Effector memory CD4-positive, alpha-beta T cell (primary cell): ENCODE measurements at places on chromosomes 7 and 10.

GRCh38 chr7:106421181-106421762, 136.5 kb upstream of the NAMPT start:
- no peak for DNase-seq

DNA sequence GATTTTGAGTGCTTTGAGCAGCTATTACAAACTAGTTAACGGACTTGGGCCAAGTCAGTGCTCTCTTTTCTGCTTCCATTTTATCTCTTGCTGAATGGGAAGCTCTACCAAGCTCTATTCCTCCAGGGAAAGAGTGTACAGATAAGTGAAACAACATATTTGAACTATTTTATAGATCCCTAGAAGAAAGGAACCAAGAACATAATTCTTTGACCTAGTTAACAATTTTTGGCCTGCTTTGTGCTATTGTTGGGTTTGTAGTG, 244.8 kb downstream of the PRKG1 start:
- no peak for DNase-seq

GRCh38 chr7:102434039-102434486, 688 bp downstream of the ORAI2 start:
- DNase-seq: no peak

DNA sequence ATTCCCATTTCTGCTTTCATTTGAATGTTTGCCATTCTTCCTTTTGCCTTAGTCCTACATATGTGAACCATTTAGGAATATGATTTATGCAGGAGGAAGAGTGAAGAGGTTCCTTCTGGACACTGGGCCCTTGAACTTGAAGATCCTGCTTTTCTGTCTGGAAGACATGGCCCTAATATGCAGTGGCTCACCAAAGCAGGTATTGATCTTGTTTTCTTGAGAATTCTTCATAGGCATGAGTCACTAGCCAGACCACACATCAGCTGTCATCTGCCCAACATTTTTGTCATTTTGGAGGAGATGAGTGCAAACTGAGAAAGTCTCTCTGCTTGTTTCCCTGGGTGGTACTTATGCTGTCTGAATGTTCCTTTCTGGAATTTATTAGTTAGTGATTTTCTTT, 382.6 kb downstream of the LRMDA start:
- no peak for DNase-seq

- no peak for DNase-seq
Observed at GRCh38 chr7:28005075-28005846, 175.3 kb downstream of the JAZF1 start.

DNA sequence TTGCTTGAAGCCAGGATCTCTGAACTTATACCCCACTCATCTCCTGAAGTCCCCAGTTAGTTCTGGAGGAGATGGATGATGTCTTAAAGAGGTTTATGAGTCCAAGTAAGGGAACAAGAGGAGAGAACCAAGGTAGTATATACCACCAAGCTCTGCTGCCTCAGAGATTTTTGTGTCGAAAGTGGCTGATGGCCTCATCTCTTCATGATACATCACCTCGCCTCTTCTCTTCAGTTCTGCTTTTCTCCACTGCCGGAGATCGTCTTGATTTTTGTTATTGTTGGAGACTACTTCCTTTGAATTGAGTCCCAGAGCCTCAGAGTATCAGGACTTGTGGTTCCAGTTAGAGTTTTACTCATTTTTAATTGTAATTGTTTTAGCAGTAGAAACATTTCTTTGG, 1.9 kb downstream of the VTI1A start:
- no peak for DNase-seq

DNA sequence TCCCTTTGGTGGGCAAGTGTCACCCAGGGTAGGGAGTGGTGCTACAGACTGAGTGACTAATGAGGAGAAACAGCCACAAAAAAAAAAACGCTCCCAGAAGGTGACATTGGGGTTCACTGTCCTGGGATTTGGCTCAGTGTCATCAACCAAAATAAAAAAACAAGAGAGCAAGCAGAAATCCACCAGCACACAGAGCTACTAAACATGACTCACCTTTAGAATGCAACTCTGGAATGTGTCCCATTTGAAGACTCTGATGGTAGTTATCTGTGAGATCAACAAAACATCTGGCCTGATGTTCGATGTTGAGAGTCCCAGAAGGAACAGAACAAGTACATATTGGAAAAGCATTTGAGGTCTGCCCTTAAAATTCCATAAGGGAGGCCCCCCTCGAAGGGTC, 200.3 kb upstream of the LYZL2 start:
- DNase-seq: no peak

GRCh38 chr7:115549910-115550309, 480.7 kb downstream of the TFEC start:
- no peak for DNase-seq

DNA sequence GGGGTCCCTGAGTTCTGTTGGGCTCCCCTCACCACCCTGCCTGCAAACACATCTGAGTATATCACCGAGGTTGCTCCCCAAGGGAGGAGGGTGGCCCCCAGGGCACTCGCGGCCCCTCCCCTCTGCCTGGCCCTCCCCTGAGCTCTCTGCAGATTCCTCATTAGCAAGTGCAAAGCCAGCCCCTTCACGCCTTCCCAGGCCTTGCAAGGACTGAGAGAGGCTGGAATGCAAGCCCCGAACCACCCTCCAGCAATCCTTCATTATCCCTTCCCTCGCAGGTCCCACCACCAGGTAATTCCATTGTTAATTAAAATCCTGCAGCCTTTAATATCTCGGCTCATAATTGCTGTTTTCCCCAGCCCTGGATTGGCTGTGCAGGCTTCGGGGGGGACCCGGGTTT, 35.3 kb upstream of the MYL10 start:
- no peak for DNase-seq

DNA sequence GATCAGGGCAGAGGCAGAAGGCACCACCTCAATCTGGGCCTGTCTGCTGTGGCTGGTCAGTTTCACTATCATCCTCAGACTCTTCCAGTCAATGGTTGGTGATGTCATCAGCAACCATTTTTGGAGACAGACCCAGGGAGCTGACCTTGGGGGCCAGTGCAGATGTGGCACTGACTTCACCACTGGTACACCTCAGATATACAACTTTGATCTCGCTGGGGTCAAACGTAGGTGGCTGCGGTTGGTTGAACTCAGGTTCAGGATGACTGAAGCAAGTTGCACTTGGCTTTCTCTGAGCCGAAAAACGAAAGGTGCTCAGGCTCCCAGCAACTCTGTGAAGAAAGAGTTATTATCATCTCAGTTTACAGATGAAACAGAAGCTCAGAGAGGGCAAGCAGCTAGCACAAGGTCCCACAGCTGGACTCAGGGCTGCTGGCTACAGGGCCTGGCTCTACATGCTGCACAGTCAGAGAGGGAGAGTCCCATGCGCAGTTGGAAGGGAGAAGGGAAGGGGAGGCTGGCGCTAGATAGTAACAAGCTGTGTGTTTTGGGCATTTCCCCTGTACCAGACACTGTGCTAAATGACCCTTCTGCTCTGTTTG, 27.2 kb downstream of the ANKRD16 start:
- no peak for DNase-seq

DNA sequence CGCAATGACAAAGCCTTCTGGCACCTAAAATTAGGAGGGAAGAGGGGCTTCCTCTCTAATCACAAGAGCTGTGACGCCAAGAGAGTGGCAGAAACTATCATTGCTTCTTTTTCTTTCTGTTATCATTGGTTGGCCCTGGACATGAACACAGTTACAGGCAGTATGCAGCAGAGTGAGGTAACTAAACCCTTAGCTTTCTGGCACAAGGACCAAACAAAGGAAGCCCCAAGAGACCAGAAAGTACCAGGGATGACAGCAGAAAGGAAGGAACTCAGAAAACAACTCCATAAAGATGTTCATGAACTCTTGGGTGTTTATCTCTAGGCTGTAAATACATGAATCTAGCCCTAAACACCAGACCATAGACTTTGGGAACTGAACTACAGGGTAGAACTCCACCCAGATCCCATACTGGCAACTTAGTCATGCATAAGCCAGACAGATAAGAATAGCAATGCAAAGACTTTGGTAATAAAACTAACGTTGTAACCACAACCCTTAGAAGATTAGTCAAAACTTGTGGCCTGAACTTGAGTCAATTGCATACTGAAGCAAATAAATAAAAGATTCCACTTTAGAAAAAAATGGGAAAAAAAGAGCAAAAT, 195.7 kb upstream of the PTN start:
- DNase-seq: no peak

- no peak for DNase-seq
Observed at GRCh38 chr10:101848408-101848807, 4.8 kb upstream of the KCNIP2 start.

- DNase-seq: no peak
Observed at GRCh38 chr10:15345450-15345849, 25.6 kb downstream of the FAM171A1 start.

DNA sequence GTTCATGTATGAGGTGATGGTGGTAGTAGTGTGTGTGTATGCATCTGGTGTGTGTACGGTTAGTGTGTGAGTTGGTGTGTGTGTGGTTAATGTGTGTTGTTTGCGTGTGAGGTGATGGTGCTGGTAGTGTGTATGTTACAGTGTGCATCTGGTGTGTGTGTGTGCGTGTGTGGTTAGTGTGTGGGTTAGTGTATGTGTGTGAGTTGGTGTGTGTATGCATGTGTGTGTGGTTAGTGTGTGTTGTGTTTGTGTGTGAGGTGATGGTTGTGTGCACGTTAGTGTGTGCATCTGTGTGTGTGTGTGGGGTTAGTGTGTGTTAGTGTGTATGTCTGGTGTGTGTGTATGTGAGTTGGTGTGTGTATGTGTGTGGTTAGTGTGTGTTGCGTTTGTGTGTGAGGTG, 153.0 kb downstream of the ACTR3B start:
- DNase-seq: no peak

DNA sequence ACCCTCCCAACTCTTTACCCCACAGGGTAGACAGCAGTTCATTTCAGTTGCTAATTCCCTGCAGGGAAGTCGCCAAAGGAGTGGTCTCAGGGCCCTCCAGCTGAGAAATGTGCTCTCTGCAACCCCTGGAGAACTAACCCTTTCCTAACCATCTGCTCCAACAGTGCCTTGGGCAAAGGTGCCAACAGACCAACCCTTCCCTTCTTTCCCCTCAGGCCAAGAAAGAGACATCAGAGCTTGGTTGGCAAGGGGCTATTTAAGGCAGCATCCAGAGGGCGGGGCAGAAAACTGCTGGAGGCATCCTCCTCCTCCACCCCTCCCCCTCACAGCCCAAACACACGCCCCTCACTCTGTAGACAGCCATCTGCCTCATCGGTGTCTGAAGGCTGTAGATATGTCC, 1.7 kb downstream of the SORBS1 start:
- DNase-seq: no peak

DNA sequence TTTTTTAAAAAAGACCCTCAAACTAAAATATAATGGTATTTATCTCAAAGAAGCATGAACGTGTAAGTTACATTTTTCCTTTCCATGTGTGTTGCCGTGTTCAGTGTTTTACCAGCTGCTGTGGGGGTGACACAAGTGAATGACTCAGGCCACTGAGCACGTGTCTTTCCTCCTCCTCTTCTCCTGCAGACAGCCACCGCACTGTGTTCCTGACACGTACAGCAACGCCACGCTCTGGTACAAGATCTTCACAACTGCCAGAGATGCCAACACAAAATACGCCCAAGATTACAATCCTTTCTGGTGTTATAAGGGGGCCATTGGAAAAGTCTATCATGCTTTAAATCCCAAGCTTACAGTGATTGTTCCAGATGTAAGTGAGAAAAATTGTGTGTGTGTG, 29.7 kb downstream of the TMEM248 start:
- no peak for DNase-seq

DNA sequence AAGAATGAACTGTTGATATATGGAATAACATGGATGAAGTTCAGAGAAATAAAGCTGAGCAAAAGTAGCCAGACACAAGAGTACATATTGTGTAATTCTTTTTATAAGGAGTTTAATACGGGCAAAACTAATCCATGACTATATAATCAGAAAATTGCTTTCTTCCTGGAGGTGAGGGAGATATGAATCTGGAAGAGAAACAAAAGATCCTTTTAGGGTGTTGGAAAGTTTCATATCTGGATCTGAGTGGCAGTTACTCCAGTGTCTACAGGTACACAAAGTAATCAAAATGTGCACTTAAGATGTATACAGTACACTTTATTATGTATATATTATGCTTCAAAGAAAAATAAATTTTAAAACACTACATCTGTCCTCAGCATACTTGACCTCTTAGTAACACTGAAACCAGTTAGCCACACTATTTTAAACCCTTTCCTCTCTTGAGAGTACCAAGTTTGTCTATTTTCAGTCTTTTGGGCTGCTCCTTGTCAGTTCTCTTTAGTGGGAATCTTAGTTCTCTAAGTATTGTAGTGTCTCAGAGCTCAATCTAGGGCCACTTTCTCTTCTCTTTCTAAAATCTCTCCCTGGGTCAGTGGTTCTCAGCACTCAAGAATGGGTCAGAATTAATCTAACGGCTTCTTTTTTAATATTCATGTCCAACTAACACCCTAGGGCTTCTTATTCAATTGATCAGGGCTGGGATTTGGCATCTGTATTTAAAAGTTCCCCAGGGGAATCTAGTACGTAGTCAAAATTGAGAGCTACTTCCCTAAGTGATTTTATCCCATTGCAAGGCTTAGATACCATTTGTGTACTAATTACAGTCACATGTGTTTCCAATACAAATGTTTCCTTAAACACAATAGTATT, 4.3 kb upstream of the LIPF start:
- no peak for DNase-seq

GRCh38 chr10:109956454-109957091, 33.3 kb upstream of the XPNPEP1 start:
- DNase-seq: no peak

DNA sequence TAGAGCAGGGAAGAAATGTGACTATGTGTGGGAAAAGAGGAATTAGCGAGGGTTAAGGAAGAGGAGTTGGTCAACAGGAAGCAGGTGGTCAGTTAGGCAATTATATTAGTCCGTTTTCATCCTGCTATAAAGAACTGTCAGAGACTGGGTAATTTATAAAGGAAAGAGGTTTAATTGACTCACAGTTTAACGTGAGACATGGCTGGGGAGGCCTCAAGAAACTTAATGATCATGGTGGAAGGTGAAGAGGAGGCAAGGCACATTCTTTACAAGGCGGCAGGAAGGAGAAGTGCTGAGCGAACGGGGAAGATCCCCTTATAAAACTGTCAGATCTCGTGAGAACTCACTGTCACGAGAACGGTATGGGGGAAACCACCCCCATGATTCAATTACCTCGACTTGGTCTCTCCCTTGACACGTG, 35.0 kb downstream of the RAMP3 start:
- DNase-seq: no peak

GRCh38 chr7:22387583-22387982, 30.6 kb upstream of the RAPGEF5 start:
- no peak for DNase-seq
